ENCODE measurements at places on chromosomes 3 and 15.

- DNase-seq: no peak
Measured at GRCh38 chr15:31782016-31782783, 248.1 kb upstream of the CHRNA7 start.

GRCh38 chr15:23629234-23629805 is 18.3 kb downstream of the MAGEL2 start:
- DNase-seq: no peak

GRCh38 chr3:40262331-40262730 is 47.2 kb upstream of the EIF1B start:
- no peak for DNase-seq

GRCh38 chr3:94159062-94159828 is 96.4 kb downstream of the NSUN3 start:
- no peak for DNase-seq

GRCh38 chr15:71753346-71753745 is 57.0 kb upstream of the NR2E3 start:
- DNase-seq: no peak

- peak; percentile 35 for DNase-seq
Measured at GRCh38 chr3:127365163-127365798, 77.4 kb upstream of the PRR20G start.

Measured in mucosa of gallbladder (tissue), 1 donor.